ENCODE measurements at places on chromosomes 11 and 22.

DNA sequence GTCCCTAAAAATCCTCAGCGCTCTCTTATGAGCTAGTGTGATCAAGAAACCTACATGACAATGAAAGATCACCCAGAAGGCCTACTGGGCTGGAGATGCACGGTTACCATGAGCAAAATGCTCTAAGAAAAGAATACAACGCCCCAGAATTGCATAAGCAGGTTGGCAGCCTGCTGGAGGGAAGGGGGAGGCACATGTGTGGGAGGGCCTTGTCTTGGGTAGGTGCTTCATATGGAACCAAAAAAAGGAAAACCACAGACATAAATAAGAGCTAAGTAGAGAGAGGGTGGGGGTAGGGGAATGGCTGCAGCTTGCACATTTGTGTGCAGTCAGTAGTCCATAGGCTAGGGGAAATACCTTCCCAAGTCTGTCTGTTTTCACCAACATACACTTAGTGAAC lies 2.8 kb downstream of the SIAE start:
- DNase-seq, result peak; percentile 31

- DNase-seq, result peak; percentile 37
These were observed 67.1 kb downstream of the CD82 start for GRCh38 chr11:44632466-44633123.

GRCh38 chr11:96307776-96308140 lies 35.2 kb downstream of the MAML2 start:
- DNase-seq, result no peak

GRCh38 chr22:38518620-38519019 lies 12.5 kb upstream of the DDX17 start:
- DNase-seq, result no peak

DNA sequence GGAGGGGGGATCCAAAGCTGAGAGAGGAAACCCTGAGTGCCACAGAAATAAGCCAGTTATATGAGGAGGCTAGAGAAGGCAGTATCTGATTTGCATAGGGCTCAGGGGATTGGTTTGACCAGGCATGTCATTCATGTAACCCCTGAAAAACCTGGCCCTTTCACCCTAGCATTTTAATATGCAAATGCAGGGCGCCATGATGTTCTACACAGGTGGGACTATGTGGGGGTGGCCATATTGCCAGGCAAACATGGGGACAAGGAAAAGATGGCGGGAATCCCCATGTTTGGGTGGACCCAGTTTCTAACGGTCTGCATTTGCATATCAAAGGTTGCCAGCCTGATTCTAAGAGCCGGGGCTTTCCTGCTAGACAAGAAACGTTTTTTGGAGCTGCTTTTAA lies 27.2 kb downstream of the CSF2RB start:
- DNase-seq, result no peak

GRCh38 chr11:116510166-116510565 lies 262.6 kb downstream of the BUD13 start:
- DNase-seq, result no peak

- DNase-seq, result no peak
These were observed 142.7 kb downstream of the WNT7B start for GRCh38 chr22:45834241-45834640.

- peak; percentile 41 for DNase-seq
These were observed 233.0 kb downstream of the FAM76B start for GRCh38 chr11:95556342-95557163.

DNA sequence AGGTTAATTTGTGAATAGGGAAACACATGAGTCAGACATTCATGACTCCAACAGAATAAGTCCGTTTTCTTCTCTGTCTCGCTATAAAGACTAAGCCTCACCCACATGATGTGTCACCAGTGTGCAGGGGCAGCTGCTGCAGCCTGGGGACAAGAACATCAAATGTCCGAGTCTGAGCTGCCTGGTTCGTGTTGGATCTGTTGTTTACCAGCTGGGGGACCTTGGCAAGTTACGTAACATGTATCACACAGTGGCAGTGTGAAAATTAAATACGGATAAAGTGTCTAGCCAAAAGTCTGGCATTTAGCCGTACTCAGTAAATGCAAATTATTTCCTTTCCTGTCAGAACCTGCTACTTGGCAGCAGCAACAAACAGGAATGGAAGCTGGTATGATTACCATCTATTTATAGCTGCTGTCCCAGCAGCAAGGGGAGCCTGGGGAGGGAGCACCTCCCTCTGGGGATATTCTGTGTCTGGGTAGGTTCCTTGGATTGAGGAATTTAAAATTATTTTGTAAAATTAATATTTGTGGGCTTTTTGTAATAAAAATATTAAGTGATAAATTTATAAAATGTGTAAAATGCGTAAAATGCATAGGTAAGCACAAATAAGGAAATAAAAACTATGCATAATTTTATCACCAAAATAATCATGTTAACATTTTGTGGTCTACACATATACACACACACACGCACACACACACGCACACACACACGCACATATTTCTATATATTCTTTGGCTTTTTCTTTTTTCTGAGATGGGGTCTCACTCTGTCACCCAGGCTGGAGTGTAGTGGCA lies 1.3 kb upstream of the CLDN25 start:
- no peak for DNase-seq

- DNase-seq, result no peak
These were observed 11.2 kb downstream of the EIF4G2 start for GRCh38 chr11:10797531-10797930.

DNA sequence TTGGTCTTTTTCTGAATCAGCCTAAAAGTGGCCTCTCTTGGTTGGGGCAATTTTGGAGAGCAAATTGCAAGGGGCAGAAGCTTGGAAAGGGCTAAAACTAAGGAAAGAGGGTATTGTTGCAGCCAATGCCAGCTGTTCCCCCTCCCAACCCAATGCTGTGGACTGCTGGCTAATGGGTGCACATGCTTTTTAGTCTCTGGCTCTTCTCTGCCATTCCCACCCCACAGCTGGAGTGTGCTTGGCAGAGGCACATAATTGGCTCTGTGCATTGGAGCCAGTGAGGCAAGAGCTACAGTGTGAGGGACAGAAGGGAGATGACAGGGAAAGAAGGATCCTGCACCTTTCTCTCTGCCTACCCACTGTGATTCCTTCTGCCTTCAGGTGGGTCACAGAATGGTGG lies 140.0 kb downstream of the NECTIN1 start:
- DNase-seq, result no peak

GRCh38 chr11:99918761-99919160 lies 768.3 kb upstream of the ARHGAP42 start:
- no peak for DNase-seq

DNA sequence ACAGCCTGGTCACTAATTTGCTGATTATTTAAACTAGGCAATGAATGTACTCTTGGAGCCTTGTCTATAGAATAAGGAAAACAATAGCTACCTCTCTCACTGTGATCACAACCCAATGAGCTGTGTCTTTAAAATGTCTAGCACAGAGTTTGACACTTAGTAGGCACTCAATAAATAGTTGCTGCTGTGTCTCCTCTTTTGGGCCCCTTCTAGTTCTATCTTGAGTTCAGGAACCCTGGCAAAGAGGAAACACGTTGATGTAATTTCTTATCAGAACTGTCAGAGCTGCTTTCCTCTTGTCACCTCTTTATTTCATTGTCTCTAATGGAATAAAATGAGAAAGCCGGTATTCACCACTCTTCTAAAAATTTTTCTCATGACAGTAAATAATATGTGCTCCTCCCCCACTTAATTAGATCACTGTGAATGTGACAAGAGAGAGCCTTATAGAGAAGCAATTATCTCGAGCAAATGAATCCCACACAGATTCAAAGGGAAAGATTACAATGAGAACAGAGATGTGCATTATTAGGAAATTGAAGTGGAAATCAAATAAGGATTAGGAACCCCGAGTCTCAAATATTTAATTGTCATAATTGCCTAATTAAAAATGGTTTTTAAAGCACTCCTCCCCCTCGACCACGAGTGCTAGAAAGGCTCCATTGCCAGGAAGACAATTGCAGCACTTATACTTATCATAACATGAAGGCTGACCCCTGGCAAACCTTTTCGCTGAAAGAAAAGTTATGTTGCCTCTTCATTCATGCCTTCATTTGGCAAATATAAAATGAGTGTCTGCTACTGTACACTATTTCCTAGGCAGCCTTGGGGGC lies 175.0 kb upstream of the BDNF start:
- DNase-seq, result no peak

DNA sequence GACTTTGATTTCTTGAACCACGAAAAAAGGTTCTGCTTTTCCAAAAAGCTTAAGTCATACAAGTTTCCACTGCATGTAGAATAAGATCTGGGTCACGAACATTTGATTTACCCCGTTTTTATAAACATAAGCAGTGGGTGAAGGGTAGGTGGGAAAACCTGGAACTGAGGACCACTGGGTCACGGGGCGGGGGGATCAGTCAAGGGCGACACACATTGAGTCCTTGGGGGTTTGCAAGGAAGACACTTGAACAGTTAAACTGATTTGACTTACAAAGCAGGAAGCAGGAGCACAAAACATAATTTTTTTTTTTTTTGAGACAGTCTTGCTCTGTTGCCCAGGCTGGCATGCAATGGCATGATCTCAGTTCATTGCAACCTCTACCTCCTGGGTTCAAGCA lies 10.9 kb downstream of the FADS3 start:
- no peak for DNase-seq

GRCh38 chr11:10930224-10930971 lies 72.5 kb upstream of the ZBED5 start:
- peak; percentile 17 for DNase-seq

DNA sequence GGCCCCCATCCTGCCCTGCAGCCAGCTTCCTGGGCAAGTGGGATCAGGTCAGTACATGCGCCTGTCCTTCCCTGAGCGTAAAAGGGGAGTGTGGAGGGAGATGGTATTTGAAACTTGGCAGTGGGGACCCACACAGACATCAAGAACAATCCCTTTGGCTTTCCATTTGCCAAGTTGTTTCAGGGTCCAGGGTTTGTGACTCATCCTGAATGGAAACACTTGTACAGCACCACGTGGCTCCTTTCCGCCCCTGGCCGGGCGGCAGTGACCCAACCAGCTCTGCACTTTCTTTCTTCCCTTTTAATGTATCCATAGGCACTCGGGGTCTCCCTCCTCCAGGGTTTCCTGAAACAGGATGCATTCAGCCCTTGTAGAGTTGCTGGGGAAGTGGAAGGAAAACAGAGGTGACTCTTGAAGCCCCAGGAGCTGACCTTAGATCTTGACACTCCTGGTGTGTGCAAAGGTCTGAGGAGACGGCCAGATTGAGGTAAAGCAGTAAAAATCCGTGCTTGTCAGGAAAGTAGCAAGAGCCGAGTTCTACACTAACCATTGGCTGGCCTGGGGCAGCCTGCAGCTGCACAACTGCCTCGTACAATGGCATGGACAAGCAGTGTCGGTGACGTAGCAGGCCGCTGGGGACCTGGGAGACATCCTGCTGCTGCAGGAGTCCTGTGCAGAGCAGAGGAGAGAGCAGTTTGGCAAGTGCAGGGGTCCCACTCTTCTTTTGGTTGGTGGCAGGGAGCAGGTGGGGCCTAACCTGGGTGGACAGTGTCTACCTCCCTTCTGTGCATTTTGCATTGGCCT lies 189.8 kb downstream of the SNX19 start:
- no peak for DNase-seq

DNA sequence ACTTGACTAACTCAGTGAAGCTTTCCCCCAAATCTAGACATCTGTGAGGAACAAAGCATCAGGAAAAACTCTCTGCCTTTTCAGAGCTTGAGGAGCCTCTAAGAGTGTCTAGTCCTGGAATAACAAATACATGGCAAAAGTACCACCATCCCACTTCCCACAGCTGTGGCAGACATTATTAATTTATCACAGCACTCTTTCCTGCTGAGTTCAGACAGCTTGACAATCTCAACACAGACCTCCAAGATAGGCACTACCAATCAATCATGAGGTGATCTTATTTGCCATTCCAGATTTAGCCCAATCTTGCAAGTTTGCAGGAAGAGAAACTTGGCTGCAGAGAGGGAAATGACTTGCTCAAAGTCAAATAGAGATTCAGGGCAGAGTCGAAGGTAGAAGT lies 202.8 kb downstream of the MN1 start:
- no peak for DNase-seq

DNA sequence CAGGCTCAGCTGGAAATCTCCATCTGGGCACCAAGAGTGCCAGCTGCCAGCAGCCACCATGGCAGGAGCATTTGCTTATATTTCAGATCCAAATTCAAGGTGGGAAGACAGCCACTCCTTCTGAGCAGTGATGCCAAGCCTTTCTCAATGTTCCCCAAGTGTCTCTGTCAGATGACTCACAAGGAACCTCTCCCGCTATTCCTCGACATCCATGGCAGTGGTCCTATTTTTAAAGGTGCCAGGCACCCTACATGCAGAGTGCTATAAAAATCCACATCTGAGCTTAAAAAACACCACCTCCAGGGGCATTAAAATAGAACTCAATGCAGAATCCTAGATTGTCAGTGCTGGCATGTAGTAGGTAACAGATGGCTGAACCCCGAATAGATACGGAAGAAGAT lies 112.1 kb downstream of the SLC1A2 start:
- no peak for DNase-seq

GRCh38 chr11:26571861-26572654 lies at the start of gene MUC15:
MUC15 (minus strand) TSS chr11:26572263; CDS start chr11:26567094, 5,169 bp downstream.
- DNase-seq, result no peak

- no peak for DNase-seq
These were observed 386.2 kb downstream of the NTM start for GRCh38 chr11:131756479-131757110.

DNA sequence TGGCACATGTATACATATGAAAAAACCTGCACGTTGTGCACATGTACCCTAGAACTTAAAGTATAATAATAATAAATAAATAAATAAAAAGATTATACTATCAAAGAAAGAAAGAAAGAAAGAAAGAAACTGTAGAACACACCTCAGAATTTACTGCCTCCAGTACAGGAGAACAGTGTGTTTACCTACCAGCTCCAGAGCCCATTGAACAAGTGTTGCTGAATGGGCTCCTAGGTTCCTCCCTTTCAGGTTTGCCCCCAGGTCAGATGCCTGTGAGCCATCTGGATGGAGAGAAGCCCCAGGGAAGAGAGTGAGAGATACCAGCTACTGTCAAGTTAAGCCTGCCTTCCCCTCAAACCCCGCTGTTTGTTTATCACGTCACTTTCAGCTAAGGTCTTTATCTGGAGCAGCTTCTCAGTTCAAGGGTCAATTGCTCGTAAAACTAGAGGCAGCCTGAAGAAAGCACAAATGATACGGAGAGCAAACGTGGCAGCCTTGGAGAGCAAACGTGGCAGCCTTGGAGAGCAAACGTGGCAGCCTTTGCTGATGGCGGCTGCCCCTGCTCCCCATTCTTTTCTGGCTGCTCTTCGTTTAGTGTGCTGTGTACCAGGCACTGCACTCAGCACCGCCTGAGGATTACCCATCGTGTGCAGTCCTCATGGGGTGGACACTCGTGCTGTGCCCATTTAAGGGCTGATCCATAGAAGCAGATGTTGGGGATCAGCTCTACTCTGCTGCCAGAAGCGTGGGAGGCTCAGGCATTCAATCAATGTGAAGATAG lies 111.7 kb downstream of the ADAMTS15 start:
- no peak for DNase-seq

Data from activated naive CD4-positive, alpha-beta T cell treated with Interleukin-2 at 50 U/mL for 16 hours (primary cell).